ENCODE measurements at places on chromosomes 5 and 9. TPM values are rescaled to one million over a fixed set of nuclear protein-coding genes. Genes with fewer than 3 reads are reported as not detected.

The MEIKIN gene
- total RNA-seq = not detected

The ENTREP1 gene
- 15.0 TPM for total RNA-seq

The FBP2 gene
- not detected for total RNA-seq

The BAAT gene
- not detected for total RNA-seq

The LCN9 gene
- not detected for total RNA-seq

The SLCO6A1 gene
- total RNA-seq = not detected

The PRSS3 gene
- total RNA-seq = 46.0 TPM

DNA sequence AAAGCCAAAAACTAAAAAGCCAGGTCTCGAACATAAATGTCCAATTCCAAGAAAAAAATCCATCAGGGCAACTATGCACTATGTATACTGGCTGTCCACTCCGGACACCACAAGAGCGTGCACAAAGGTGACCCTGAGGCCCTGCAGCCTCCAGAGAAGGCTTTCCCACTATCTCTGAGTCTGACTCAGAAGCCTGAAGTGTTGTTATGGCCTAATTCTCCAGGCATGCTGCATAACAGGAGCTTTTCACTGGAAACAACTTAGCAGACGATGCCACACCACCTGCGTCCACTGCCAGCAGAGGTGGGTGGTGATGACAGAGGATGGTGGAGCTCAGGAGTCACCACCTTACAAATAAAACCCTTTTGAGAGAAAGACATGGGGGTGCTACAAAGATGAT is 63.7 kb downstream of the HABP4 start:
- DNase-seq = no peak

- DNase-seq = no peak
These were observed 2.2 kb downstream of the ZCCHC9 start for GRCh38 chr5:81303563-81303962.

- DNase-seq = peak; percentile 91
These were observed 19.0 kb downstream of the NEURL1B start for GRCh38 chr5:172659909-172660628.

GRCh38 chr9:88458716-88459465 is 70.6 kb downstream of the SPIN1 start:
- no peak for DNase-seq

DNA sequence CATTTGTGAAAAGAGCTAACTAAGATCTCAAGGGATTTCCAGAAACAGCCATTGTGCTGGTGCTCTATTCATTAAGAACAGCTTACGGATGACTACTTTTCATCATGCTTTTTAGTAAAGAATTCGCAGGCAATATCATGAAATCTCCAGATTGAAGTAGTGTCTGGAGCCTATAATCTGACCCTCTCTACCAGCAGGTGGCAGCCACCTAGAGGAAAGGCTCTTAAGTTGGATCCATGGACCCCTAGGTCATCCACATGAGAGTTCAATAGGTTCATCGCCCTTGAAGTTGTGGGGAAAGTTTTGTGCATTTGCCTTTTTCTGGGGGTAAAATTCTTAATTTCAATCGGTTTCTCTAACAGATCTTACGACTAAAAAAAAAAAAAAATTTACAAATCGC is 82.3 kb downstream of the SLC1A3 start:
- DNase-seq = no peak

DNA sequence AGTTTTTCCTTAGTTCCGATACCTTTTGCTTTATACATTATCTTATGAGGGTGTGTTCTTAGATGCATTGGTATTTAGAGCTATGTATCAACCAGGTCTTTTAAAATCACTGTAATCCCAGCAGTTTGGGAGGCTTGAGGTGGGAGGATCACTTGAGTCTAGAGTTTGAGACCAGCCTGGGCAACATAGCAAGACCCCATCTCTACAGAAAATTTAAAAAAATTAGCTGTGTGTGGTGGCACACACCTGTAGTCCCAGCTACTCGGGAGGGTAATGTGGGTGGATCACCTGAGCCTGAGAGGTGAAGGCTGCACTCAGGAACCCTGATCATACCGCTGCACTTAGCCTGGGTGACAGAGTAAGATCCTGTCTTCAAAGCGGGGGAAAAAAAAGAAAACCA is 15.1 kb downstream of the SPIN1 start:
- no peak for DNase-seq

- DNase-seq = no peak
These were observed 169.4 kb downstream of the APBA1 start for GRCh38 chr9:69502671-69503301.

- DNase-seq = no peak
These were observed 212.6 kb upstream of the MSX2 start for GRCh38 chr5:174511714-174512253.

DNA sequence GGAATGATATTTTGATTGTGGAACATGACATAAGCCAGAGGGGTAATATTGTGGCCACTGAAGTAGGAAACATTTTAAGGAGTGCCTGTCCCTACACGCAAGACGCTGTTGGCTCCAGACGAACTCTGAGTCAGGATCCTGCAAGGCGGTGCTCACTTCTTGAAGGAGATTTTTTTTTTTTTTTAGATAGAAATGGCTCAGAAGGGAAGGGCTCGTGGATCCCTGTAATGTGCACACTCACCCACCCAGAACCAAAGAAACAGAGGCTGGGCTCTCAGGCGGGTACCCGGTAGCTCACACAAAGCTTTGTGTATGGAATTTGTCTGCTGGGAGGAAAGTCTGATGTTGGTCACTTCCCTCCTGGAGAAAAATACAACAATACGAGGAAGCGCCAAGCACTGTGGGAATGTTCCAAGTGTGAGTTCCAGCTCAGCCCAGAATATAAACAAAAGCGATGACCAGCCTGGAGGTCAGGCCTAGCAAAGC is 25.7 kb downstream of the RAPGEF1 start:
- peak; percentile 83 for DNase-seq

DNA sequence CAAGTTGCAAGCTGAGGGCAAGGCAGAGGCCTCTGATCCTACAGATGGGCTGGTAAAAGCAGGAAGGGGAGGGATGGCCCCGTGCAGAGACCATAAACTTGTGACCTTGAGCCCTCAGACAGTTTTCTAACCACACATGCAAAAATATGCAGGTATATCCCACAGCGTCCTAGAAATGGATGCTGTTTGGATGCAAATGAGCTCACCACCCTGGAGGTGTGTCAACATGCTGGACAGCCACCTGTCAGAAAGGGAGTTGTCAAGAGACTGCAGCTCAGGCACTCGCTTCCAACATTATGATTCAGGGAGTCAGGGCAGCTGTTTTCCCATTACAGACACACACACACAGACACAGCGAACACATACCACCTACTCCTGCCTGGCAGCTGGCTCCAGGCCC is 97.3 kb upstream of the PANK3 start:
- DNase-seq = no peak

GRCh38 chr5:162407614-162408013 is 340.0 kb downstream of the GABRG2 start:
- DNase-seq = no peak

DNA sequence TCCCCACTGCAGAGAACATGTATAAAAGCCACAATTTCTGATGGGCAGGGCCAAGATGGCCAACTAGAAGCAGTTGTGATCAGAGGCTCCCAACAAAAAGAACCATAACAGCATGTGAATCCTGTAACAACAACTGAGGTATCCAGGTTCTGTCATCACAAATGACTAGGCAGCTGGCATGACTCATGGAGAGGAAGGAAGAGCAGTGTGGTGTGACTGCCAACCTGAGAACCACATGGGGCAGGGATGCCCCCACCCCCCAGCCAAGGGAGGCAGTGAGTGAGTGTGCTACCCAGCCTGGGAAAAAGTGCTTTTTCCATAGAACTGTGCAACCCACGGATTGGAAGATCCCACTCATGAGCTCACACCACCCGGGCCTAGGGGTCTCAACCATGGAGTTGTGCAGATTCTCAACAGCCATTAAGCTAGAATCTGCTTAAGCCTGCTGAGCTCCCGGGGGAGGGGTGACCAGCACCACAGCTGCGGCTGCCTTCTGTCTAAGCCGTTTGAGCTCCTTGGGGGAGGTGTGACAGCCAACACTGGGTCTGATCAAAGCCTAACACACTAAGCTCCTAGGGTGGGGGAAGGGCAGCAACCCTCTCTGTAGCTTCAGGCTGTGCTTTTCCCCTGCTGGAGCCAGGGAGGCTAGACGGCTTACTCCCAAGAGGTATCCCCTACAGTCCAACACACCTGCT is 80.1 kb upstream of the DMAC1 start:
- DNase-seq = no peak

DNA sequence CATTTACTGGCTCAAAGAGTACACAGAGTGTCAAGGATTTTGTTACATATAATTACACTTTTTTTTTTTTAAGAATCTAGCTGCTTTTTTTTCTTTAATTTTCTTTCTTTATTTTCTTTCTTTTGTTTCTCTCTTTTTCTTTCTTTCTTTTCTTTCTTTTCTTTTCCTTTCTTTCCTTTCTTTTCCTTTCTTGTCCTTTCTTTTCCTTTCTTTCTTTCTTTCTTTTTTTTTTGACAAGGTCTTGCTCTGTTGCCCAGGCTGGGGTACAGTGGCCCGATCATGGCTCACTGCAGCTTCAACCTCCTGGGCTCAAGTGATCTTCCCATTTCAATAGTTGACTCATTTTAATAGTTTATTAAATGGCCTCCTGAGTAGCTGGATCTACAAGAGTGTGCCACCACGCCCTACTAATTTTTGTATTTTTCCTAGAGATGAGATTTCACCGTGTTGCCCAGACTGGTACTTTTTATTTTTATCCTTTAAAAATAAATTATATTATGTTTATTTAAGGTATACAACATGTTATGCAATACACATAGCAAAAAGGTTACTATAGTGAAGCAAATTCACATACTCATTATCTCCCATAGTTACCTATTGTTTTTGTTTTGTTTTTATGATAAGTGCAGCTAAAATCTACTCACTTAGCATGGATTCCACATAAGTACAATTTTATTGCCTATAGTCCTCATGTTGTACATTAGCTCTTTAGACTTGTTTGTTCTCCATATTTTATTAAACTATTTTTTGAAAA is 381.5 kb upstream of the KLF4 start:
- no peak for DNase-seq

- no peak for DNase-seq
These were observed 103.0 kb downstream of the NPR3 start for GRCh38 chr5:32814141-32814540.

DNA sequence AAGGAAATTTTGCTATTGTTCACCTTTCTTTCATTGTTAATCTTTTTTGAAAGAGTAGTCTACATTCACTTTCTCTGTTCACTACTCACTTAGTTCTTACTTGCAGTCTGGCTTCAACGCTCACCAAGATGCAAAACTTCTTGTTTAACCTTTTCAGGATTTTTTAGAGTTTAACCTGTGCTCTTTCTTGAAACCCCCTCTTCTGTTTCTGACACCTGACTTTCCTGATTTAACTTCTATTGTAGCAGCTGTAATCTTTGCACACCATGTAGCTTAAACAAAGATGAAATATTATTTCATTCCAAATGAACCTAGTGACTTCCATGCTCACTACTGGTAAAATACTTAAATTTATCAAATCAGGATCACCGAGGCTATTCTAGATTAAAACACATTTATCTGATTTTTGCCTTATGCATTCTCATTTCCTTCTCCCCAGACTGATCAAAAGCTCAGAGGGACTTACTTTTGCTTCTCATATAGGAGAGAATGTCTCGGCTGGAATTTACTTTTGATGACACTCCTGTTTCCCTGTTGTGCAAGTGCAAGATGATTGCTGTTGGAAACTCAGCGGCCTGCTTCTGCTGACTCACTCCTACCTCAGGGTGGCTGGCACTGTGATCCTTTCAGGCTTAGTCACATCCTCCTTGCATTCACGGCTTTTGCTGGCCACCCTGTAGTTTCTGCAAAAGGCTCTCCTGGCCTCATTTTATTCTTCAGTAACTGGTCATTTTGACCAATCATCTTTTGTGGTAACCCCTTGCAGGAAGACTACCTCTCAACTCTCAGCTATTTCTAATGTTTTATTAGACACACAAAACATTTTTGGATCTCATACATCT is 109.3 kb upstream of the IFNE start:
- DNase-seq = peak; percentile 87

- no peak for DNase-seq
These were observed 51.7 kb downstream of the SHB start for GRCh38 chr9:38017149-38017884.

GRCh38 chr9:79396168-79396567 is 175.6 kb upstream of the TLE4 start:
- DNase-seq = no peak

- no peak for DNase-seq
These were observed 148.9 kb downstream of the ENC1 start for GRCh38 chr5:74491586-74491985.

DNA sequence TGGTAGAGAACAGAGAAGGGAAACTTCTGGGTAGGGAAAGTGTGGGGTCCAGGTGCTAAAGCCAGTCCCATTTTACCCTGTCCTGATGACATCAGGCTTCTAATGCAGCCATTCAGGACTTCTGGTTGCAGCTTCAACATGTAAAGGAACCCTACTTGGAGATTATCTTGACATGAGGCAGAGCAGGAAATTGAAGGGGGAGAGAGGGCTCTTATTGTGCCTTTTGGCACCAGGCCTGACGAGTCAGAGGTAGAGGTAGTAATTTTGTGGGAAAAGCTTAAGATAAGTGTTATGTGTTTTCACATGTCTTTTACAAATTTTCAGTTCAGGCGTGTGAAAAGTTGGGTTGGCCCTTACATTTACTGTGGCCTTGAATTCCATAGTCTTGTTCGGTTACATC is 102.4 kb upstream of the APC start:
- DNase-seq = no peak

DNA sequence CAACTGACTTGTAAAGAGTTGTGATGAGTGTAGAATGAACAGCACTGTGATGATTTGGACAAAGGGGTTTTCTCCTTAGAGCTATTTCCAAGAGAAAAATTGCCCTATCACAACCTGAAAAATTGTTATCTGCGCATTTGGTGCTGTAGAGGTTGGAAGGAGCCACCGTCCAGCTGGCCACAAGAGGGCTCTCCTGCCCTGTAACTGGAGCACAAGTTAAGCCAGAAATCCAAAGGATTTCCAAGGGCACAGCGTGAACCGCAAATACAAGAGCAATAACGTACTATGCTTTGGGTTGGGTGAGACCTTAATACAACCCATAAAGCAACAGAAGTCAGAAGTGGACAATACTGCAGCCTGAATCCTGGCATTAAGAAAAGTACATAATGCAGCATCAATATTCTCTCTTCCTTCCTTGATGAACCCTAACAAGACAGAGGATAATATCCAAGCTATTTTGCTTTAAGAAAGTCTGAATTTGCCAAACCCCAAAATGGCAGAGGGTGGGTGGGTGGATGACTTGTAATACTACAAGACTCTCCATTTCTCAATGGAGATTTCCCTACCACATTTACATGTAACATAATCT is 56.8 kb upstream of the SMIM32 start:
- DNase-seq = no peak

GRCh38 chr5:138596105-138596881 is 21.1 kb upstream of the HSPA9 start:
- no peak for DNase-seq

DNA sequence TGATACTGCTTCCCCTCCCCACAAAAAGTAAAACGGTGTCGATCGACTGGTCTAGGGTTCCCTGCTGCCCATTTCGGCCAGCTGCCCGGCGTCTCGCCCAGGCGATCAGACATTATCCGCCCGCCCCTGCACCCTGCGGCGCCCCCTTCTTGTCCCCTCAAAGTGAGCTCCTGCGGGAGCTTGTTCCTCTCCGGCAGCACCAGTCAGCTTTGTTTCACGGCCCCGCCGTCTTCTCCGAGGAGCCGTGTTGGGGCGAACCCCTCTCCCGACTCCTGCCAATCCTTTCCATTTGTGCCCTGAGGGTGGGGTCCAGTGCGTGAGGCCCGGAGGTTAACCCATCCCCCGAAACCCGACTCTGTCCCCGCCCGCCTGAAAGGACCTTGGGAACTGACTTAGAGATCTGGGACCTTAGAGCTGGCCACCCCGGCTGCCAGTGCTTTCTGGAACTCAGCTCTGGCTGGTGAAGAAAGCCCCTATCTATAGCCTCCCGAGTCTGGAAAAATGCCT is 518 bp downstream of the UBE2B start:
- DNase-seq = peak; percentile 46
